Glomerular endothelial cell (primary cell): ENCODE measurements at places on chromosomes 6 and 20. TPM values are rescaled to one million over a fixed set of nuclear protein-coding genes. Genes with fewer than 3 reads are reported as not detected.

Gene GLP1R
- not detected in 2 replicates for total RNA-seq

DNA sequence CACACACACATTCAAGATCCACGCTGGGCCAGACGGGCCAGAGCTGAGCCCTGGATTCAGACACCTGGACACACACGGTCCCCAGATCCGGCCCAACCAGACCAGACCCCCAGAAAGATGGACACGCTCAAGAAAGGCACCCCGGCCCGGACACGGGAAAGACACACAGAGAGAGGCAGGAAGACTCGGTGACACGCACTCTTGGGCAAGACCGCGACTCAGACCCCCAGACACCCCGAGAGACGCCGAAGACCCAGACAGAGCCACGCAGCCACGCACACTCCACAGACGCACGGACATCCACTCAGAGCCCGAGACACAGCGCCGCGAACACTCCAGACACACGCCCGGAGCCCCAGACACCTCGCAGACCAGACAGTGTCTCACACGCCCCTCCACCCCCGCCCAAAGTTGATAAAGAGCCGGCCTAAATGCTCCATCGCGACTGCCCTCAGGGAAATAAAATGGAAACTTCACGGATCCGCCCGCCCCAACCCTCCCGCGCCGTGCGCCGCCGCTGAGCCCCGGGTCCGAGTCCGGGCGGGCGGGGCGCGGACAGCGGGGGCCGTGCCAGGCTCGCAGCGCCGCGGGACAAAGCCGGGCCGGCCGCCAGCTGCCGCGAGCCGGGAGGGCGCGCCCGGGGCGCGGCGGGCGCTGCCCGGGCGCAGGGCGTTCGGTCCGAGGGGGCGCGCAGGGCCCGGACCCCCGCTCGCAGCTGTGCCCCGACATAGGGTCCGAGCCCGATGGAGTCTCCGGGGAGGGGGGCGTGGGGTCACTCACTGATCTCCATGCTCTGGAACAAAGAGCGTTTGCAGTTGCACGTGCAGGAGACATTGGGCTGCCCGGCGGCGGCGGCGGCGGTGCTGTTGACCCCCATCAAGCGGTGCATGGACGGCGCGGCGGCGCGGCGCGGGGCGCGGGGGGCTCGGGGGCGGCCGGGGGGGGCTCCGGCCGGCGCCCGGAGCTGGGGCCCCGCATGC, 831 bp downstream of the PMEPA1 start:
- no peak for DNase-seq

DNA sequence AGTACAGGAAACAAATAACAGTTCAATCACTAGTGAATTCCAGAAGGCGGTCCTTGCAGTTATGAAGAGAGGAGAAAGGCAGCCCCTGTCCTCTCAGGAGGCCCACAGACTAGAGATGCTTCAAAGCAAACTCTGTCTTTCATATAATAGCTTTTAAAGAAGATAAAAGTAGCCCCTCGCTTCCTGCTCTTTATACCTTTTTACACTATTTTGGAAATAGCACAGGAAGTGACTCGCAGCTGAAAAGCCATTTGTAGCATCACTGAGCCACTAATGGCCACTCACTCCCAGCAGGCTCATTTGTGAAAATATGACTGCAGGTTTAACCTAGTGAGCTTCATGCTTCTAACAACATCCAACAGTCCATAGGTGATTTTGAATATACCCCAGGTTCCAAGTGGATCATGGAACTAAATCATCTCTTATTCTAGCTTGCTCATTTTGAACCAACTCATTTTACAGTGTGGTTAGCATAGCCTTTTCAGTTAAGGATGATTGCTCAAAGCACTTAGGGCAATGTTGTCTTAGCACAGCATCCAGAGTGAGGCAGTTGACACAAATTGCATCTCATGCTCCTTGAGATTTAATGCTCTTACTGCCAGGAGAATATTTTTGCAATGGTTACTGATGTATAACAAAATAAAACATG, 136.0 kb upstream of the NRSN1 start:
- no peak for DNase-seq

Gene SLC17A1
- not detected in 2 replicates for total RNA-seq

DNA sequence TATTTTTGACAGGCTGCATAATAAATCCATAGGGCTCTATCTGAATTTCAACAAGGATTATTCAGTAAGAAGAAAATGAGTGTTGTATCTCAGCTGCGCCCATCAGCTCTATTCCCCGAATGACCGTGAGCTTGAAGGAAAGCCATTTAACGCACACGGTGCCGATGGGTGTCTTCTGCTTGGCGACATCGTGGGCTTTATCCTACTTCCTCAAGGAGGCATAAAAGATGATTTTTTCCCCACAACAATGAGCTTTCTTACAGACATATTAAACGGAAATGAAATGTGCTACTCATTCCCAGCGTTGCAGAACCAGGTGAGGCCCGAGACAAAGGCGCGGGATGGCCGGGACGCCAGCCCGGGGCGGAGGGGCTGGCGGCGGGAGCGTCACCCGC, 710 bp downstream of the DYNLT1 start:
- no peak for DNase-seq

Gene ME1
- total RNA-seq: 13.8 and 19.8 TPM in 2 replicates
